ENCODE measurements at places on chromosomes 4 and X.

GRCh38 chrX:7638078-7638710, 204.8 kb upstream of the VCX start:
- DNase-seq: no peak

DNA sequence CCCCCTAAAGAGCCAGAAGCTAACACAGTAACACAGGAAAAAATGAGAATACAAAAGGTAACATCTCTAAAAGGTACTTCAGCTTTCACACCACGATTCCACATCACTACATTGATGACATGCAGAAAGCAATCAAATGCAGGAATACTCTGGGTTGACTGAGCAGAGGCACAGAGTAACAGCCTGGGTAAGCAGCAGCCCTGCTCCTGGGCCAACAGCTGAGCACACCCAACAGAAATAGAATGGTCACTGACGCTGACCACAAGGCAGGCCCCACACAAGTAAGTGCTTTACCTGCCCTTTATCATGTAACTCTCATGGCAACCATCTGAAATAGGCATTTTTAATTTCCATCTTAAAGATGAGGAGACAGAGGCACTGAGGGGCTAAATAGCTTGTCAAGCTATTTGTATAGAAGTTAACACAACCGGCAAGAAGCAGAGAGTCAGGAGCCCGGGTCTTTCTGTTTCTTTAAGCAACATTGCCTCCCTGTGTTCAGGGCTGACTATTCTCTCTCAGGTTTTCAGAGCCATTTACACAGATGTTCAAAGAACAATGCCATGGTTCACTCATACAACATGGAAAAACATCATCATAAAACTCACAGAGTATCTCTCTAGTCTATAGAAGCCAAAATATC, 168.9 kb downstream of the ZNF674 start:
- peak; percentile 52 for DNase-seq

DNA sequence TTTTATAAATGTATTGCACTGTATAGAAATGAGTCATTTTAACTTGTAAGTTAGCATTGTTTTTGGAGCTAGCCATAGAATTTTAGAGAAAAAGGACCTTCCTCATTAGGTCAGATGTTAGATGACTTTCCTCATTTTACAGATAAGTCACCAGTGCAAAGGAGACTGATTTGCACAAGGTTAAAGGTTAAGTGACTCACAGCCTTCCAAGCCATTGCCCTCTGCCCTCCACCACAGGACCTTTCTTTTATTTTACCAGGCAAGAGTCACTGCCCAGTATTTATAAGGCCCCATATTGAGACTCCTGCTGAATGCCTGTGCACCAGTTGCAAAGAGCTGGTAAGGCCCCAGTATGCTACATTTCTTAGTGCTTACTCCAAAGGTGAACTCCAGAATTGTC, 4.2 kb upstream of the ABCG2 start:
- DNase-seq: peak; percentile 62

DNA sequence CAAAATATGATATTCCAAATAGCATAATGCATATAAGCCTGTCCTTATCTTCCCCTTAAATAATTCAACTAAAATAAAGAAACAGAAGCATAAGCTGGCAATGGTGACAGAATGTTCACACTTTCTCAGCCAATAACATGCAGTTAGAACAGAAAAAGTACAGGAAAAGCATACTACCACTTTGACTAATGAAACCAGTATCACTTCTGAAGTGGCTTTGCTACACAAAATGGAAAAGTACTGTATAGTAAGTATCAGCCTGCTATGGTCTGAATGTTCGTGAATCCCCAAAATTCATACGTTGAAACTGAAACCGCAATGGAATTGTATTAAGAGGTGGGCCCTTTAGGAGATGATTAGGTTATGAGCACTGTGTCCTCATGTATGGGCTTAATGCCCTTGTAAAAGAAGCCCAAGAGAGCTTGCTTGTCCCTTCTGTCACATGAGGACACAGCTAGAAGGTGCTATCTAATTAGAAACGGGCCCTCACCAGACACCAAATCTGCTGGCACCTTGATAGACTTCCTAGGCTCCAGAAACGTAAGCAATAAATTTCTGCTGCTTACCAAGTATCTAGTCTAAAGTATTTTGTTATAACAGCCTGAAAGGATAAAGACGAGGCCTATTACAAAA, 102.6 kb downstream of the PRDM5 start:
- DNase-seq: no peak

DNA sequence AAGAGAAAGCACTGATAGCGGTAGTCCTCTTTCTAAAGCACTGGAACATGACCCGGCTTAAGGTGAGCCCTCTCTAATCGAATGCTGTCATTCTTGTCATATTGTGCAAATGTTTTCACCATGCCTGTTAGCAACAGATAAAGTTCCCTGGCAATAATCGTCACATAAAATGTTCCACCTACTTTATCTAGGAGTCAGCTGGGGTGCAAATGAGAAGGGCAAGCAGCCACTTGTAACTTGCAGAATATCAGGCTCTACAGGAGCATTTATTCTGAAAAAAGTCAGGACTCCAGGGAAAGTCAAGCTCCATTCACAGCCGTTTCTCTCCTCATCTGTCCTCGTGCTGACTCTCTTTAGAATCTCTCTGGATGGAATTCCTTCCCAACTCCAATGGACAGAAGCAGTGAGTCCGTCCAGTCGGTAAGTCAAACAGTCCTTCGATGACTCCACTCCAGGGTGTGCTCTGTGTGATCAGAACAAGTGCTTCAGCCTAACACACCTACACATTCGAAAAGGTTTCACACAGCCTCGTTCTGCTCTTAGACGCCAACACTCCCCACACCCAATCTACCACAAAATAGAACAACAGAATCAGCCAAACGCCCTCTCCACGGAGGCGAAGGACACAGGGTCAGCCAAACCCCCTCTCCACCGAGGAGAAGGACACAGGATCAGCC, 101.7 kb upstream of the FRG1 start:
- DNase-seq: no peak

DNA sequence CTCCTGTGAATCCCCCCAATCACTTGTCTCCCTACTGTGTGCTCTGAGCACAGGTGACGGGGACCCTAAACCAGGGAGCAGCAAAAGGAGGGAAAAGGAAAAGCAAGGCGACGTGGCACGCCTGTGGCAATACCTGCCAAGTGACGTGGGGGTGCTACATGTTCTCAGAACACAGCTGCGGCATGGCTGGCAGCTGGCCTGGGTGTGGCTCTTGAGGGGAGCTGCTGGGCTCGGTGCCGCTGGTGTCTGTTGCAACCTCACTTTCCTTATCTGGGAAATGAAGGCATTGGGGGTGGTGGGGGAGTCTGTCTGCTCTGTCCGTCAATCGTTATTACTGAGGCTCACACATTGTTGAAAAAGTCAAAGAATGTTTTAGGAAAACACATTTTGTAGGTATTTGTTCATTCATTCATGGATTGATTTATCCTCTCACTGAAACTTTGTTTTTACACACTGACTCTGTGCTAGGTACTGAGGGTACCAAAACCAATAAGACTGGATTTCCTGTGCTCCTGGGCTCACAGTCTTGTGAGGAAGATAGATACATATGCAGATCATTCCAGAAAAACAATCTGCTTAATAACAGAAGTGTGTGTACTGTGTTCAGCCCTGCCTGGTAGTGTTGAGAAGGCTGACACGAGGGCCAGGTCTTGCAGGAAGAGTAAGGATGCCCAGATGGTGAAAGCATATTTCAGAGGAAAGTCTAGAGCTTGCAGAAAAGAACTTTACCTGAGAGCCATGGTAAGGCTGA, 217.6 kb downstream of the PTTG2 start:
- DNase-seq: no peak

DNA sequence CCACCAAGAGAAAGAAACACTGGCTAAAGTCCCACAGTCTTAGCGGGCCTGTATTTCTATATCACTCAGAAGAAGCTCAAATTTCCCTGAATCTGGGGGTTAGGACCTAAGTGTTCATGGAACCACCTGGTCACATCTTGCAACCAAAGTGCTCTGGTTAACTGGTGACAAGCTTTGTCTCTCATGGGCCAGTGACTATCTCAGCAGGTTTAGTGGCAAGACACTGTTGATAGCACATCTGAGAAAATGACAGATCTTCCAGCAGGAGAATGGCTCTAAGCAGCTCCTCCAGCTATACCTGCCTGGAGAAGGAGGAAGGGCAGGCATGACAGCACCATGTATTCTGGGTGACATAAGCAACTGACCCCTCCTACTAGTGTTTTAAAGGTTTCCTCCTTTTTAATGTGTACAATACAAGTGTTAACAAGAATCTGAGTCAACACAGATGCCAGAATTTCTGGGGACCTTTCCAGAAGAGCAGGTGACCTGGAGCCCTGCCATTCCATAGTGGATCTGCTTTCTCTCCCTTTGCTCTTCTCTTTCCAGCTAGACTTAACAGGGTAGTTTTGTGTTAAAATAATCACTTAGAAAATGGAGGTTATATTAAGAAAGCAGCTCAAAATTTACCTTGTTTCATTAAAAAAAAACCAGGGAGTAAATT, 17.3 kb upstream of the QRFPR start:
- DNase-seq: no peak

DNA sequence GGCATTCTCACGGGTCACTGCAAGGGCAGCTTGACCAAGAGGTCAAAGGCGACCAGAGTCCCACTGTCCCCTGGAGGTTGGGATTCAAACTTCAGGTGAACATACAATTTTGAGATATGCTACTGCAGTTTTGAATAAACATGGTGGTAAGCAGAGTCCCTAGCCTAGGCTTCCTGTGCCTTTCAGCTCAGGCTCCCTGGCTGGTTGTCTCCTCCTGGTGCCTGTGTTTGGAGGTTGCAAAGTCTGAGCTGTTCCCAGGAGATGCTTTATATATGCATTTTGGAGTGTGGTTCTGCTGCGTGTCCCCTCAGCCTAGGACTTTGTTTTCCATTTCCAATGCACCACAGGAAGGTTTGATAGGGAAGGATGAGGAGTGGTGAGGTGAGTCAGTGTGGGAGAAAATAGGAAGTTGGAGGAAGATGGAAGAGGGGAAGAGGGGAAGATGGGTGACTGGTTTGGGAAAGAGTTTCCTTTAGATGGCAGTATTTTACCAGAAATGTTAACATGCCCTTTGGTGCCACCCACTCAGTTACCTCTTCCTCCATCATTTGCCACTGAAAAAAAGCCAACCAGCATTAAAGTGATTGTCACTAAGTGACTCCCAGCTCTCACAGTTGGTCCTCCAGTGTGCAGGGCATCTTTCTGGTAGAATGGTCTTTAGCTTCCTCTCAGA, 211.7 kb upstream of the AGTR2 start:
- no peak for DNase-seq

- peak; percentile 76 for DNase-seq
Observed at GRCh38 chr4:140092094-140092851, 61.7 kb downstream of the MAML3 start.

GRCh38 chr4:153252122-153252521, 47.9 kb downstream of the TRIM2 start:
- DNase-seq: no peak
